ENCODE measurements at places on chromosomes 6 and 20.

DNA sequence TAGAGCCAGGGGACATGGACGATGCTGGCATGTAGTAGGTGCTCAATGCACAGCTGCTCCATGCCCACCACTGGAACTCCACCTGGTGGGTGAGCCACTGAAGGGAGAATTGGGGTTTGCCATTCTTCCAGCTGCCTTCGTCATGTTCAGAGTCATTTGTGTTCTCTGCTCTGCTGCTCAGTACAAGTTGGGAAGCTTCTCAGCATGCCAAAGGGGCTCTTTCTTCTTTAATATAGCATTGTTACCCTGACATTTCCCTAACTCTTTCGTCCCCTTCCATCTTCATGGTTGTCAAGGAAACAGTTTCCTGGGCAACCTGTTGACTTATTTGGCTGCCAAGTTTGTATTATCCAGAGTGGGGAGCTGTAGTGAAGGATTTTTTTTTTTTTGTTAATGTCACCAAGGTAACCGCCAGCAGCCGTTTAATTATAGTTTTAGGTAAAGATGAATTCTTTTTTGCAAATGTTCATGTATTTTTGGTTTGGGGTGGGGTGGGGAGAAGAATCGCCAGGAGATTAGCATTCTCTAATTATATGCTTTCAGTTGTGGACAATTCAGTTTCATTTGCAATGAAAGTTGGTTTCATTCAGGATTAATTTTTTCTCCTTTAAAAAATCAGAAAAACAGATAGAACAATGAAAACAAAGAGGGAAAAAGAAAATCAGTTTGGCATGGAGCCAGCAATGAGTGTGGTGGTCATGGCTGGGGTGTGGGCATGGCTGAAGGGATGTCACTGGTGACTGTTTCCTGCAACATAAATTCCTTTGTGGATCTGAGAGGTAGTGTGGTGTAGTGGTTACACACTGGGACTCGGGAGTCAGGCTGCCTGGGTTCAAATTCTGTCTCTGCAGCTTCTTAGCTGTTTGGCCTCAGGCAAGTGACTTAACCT, 73.0 kb upstream of the KCNG1 start:
- DNase-seq: no peak

- no peak for DNase-seq
These were observed 148.2 kb upstream of the GGTLC1 start for GRCh38 chr20:24136659-24137246.

GRCh38 chr6:154509421-154510143, 903 bp downstream of the CNKSR3 start:
- DNase-seq: no peak

DNA sequence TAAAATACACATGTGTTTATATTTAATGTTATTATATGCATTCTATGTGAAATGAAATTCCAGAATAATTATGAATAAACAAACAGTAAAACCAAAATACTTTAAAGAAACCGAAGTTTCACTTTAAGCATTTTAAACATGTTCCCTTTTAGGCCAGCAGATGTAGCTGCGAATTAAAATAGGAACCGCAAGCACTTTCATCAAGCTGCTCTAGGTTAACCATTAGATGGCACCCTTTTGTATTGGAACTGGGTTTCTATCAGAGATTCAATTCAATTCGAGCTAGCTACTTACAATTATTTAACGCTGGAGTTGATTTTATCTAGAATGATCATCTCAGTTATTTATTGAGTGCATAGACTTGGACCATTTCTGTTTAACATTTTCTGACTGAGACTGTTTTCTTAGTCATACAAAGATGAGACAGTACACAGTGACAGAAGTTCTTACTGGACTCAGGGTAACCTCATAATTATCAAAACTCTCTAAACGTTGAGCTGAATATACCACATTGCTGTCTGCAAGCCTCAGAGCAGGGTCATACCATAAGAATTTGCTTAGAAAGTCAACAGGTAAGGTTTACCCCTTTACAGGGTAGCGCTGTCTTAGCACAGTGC, 8.5 kb downstream of the TMEM242 start:
- DNase-seq: no peak

DNA sequence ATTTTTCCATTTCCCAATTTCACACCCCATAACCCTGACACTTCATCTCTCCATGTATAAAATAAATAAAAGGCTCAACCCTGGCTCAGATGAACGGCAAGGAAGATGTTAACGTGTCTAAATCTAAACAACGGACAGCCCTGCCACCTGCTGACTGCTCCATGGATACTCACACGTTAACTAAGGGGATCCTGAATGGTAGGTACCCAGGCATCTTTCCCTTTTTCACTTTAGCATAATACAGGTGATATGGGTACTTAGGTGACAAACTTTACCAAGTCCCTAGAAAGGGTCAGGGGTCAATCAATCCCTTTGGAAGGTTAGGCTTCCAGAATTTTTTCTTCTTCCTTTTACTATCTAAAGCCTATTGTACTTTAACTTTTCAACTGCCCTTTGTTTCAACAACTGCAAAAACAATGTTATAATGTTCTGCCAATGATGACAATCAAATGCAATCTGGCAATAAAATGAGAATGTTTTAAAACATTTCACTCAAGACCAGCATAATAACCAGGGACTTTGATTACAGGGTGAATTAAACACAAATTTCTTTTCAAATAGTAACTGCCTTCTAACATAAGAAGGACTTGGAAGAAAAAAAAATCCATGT, 52.4 kb upstream of the IPCEF1 start:
- no peak for DNase-seq
